ENCODE measurements at places on chromosomes 5 and 9.

DNA sequence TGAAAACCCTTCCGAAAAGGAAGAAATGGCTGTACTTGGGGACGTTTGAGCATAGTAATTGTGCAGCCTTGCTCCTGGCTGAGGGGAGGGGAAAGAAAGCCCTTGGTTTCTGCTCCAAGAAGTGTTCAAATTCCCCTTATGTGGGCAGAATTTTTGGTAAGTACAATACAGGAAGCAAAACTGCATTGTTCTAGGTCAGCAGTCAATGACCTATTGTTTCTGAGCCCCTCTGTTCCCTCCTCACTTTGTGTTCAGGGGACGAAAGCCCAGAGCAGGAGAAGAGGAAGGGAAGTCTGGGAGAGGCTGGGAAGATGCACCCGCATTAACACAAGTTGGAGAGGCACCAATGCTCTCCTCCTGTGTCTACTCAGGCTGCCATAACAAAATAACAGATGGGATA is 11.9 kb downstream of the BASP1 start:
- DNase-seq = no peak

DNA sequence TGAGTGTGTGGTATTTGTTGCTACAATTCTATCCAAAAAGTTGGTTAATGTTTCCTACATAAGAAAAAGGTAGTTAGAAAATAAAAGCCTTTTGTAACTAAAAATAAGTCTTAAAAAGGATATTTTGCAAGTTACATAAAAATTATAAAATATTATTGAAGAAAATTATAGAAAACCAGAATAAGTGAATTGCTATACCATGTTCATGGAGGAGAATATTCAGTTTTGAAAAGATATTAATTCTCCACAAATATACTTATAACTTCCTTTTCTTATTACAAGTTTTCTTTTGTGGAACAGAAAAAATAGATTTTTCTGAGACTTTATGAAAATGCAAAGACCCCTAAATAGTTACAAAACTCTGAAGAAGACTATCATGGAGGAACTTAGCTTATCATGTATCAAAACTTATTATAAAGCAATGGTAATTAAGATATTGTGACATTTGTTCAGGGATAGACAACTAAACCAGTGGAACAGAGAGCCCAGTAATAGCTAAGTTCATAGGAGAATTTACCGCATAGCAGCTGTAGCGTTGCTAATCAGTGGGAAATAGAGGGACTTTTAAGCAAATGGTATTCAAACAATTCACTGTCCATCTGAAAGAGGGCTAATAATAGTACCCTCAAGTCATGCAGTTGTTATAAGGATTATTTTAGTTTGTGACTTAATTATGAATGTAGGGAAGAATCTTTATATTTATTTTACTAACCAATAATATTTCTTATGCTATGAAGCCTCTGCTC is 515.2 kb upstream of the ZNF608 start:
- DNase-seq = no peak

GRCh38 chr5:72711351-72711750 is 105.1 kb upstream of the TNPO1 start:
- DNase-seq = no peak

DNA sequence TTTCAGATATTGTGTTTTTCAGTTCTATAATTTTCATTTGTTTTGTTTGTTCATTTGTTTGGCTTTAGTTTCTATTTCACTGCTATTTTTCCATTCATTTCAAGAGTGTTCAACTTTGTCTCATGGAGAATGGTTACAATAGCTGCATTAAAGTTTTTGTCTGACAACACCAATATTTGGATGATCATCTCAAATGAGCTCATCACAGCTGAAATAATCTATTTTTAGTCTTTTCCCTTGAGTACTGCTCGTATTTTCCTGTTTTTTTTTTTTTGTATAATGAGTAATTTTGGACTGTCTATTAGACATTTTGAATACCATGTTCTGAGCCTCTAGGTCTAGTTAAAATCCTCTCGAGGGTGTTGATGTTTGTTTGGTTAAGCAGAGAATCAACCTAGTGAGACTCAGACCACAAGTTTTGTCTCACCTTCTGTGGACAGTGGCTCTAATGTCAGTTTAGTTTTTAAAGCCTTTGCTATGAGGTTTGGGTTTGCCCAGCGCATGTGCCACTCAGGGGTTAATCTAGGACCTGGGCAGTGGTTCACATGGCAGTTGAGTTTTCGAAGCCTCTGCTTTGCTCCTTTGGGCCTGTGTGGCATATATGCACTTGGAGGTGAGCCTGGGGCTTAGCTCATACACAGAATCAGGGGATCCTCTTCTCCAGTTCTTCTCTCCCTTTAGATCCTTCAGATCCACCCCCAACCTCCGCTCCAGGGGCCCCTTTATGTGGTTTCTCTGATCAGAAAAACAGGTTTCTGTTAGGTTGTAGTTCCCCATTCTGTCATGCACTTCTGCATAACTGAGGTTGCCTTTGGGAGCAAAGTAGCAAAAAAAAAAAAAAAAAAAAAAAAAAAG is 79.8 kb downstream of the ARSB start:
- no peak for DNase-seq

GRCh38 chr5:95669540-95669939 is 13.3 kb downstream of the SPATA9 start:
- DNase-seq = no peak
